ENCODE measurements at places on chromosomes 4 and X.

GRCh38 chr4:145907390-145907789 lies 31.2 kb downstream of the ZNF827 start:
- no peak for DNase-seq

DNA sequence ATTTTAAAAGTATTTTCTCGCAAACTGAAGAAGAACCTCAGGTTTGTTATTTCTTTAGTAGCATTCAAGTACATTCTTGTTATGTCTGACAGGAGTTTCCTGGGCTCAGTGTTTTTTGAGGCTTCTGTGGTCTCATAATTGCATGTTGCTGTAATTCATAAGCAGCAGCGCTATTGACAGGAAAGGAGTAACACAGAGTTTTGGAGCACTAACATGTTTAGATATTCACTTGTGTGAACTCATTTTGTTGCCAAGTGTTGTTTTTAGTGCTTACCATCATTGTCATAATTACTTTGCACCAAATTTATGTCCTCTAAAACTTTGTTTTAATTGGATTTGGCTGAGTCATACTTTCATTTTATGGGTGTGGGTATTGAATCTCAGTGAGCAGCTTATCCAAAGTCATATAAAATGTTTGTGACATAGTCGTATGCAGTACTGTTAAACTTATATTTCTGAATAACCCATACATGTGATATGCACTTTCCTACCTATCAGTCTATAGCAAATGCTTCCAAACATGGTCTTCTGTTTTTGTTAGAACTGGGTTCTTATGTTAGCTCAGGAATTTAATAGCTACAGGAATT lies 358.7 kb upstream of the CTSO start:
- DNase-seq: no peak

- DNase-seq: no peak
Observed at GRCh38 chr4:114249976-114250375, 270.5 kb upstream of the ARSJ start.

DNA sequence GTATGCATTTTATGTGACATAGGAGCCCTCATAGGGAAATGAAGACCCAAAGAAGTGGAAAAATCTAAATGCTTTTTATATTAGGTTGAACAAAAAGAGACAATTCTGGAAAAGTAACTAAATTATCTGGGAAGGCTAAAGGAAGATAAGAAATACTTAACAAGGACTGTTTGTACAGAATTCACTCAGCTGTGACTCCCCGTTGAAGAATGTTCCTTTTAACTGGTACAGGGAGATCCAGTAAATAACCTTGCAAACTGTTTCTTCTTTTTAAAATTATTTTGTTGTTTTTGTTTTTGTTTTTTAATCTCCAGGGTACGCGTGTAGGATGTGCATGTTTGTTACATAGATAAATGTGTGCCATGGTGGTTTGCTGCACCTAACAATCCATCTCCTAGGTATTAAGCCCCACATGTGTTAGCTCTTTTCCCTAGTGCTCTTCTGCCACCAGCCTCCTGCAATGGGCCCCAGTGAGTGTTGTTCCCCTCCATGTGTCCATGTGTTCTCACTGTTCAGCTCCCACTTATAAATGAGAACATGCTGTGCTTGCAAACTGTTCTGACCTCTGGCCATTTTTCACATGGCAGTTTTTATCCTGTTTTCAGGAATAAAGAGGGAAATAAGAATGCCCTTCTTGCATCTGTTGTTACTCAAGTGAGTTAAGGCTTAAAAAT lies 81.7 kb downstream of the PWWP3B start:
- no peak for DNase-seq

- no peak for DNase-seq
Observed at GRCh38 chr4:62461961-62462360, 1261.8 kb downstream of the ADGRL3 start.

GRCh38 chr4:85725721-85726170 lies 250.8 kb downstream of the ARHGAP24 start:
- no peak for DNase-seq

- DNase-seq: no peak
Observed at GRCh38 chr4:8517946-8518345, 62.2 kb upstream of the GPR78 start.

GRCh38 chrX:109578916-109579315 lies 42.3 kb downstream of the NXT2 start:
- no peak for DNase-seq

All from activated naive CD4-positive, alpha-beta T cell treated with anti-CD3 and anti-CD28 coated beads, Interleukin-2, amount 50 U/mL, for 16 hours (primary cell).